GM12865 (cell line): ENCODE measurements at places on chromosomes 12 and 14.

DNA sequence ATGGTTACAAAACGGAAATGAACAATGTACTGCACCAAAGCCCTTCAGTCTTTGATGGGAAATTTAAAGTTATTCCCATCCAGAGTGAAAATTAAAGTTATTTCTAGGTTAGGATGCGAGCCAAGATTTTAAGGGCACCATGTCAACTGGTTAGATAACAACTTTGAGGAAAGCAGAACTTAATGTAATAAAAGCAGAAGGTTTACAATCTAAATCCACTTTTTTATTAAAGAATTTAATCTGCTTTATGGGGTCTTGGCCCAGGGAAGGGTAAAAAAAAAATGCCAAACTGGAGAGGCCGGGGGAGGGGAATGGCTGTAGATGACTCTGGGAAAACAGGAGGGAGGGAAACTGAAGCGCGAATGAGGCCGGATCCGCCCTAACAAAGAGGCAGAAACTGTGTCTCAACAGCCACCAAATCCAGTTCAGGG lies 108.2 kb upstream of the ATF7IP start:
- DNase-seq: no peak

DNA sequence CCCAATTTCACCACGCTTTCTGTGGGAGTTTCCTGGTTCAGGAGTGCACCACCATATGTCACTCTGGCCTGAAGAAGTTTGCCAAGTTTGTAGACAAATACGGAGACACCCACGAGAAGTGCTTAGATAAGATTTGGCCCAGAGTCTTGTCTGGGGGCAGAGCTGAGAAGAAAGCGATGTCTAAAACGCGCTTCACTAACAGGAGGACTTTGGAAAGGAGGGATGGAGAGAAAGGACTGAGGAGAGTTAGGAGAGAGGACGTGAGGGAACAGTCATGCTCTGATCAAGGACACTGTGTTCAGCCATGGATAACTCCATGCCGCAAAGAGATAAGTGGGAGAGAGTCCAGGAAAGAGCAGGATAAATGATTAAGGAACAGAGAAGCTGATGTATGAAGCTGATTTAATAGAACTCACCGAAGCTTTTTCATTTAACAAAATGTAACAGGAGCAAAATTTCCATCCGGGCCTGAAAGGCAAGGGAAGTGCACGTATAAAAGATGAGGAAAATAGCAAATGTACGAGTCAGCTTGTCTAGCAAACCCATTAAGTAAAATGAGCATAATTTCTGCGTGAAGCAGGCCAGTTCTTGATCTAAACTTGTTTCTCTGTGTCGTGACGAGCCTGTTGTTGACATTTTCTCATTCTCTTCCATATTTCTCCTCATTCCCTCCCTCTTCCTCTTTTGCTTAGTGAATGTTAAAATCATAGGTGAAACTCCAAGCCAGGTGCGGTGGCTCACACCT lies 23.4 kb upstream of the MAP3K9 start:
- DNase-seq: no peak

DNA sequence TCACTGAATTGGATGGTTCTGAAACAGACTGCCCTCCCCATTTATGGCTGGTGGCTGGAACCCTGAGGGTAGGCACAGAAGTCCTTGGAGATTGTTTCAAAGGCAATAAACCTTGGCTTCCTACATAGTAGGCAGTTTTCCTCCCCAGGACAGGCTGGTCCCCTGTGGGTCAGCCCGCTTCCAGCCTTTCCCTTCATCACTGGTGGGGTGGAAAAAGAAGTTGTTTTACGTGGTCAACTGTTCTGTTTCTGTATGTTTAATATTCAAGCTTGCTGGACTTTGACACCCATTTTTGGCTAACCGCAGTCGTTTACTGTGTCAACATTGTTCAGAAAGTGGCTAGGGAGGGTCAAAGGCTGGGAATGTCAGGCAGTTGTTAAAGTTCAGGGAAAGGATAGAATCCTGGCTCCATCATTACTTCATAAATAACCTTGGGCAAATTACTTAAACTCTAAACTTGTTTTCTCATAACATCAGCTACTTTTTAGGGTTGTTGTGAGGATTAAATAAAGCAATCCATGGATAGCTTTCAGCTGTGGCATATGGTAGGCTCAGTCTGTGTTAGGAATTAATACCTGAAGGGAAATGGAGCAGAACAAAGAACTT lies 2.4 kb downstream of the KLHDC2 start:
- no peak for DNase-seq

GRCh38 chr12:8027856-8028255 lies 4.7 kb upstream of the FOXJ2 start:
- DNase-seq: no peak

- no peak for DNase-seq
Measured at GRCh38 chr14:96205059-96205977, 679 bp downstream of the BDKRB2 start.

- DNase-seq: no peak
Measured at GRCh38 chr14:92254786-92255185, 68.2 kb upstream of the SLC24A4 start.

DNA sequence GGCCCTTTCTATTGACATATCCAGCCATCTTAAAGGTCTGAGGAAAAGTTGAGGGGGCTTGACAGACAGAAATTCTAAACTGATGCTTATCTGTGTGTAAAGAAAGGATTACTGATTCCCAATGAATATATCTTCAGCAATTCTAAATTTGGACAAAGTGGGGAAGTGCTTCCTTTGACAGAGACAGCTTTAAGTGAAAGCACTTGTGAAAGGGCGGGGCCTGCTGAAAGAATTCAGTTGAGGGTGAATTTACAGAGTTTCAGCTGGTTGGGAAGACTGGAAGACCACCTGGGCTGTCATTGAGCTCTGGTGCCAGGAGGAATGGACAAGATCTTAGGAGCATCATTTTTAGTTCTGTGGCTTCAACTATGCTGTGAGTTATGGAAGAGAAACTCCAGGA lies 412.5 kb upstream of the OR4E1 start:
- no peak for DNase-seq

- DNase-seq: no peak
Measured at GRCh38 chr12:3726456-3726855, 26.5 kb downstream of the CRACR2A start.

- DNase-seq: peak; percentile 27
Measured at GRCh38 chr12:107492393-107493134, 193.0 kb upstream of the PWP1 start.

- DNase-seq: peak; percentile 16
Measured at GRCh38 chr12:55797068-55797467, 20.5 kb downstream of the SARNP start.

GRCh38 chr12:2083561-2083960 lies 30.8 kb downstream of the CACNA1C start:
- DNase-seq: no peak

GRCh38 chr14:95811813-95812212 lies 64.8 kb upstream of the TUNAR start:
- no peak for DNase-seq

GRCh38 chr12:106576848-106577247 lies 6.0 kb upstream of the RFX4 start:
- no peak for DNase-seq

GRCh38 chr12:100404769-100405407 lies 48.0 kb downstream of the SLC17A8 start:
- DNase-seq: peak; percentile 72

DNA sequence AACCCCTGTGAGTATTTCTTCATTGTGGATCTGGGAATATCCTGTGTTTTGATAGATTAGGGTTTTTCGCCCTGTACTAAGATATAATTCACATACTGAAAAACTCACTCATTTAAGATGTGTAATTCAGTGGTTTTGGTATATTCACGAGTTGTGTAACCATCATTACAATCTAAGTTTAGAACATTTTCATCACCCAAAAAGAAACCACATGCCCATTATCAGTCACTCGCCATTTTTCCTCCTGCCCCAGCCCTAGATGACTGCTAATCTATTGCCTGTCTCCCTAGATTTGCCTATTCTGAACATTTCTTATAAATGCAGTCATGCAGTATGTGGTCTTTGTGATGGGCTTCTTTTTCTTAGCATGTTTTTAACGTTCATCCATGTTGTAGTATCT lies 67.9 kb upstream of the ATF1 start:
- no peak for DNase-seq
